Suppressor macrophage treated with lipopolysaccharide for 4 hours (primary cell): ENCODE measurements at places on chromosomes 5 and 9.

DNA sequence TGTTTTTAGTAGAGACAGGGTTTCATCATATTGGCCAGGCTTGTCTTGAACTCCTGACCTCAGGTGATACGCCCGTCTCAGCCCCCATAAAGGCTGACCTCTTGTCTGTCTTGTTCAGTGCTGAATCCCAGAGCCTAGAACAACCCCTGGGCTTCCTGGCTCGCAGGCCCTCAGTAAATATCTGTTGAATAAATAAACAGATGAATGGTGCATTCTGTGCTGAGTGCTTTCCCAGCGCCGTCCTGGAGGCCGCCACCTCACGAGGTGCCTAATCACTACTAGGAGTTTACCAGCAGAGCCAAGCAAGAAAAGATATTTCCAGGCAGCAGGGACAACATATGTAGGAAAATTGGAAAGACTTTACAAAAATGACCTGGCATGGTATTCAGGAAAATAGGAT lies 88.5 kb downstream of the SNX24 start:
- DNase-seq: no peak

GRCh38 chr9:110897943-110898342 lies 140.3 kb downstream of the LPAR1 start:
- DNase-seq: no peak

GRCh38 chr9:135522137-135522877 lies 1.1 kb downstream of the LCN1 start:
- DNase-seq: no peak

DNA sequence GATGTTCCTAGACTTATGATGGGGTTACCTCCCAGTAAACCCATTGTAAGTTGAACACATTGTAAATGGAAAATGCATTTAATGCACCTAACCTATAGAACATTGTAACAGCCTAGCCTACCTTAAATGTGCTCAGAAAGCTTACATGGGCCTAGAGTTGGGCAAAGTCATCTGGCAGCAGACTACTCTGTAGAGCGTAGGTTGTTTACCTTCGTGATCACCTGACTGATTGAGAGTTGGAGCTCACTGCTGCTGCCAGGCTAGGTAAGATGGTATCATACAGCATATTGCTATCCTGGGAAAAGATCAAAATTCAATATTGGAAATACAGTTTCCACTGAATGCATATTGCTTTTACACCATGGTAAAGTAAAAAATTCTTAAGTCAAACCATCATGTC lies 95.4 kb downstream of the HTR4 start:
- DNase-seq: no peak

DNA sequence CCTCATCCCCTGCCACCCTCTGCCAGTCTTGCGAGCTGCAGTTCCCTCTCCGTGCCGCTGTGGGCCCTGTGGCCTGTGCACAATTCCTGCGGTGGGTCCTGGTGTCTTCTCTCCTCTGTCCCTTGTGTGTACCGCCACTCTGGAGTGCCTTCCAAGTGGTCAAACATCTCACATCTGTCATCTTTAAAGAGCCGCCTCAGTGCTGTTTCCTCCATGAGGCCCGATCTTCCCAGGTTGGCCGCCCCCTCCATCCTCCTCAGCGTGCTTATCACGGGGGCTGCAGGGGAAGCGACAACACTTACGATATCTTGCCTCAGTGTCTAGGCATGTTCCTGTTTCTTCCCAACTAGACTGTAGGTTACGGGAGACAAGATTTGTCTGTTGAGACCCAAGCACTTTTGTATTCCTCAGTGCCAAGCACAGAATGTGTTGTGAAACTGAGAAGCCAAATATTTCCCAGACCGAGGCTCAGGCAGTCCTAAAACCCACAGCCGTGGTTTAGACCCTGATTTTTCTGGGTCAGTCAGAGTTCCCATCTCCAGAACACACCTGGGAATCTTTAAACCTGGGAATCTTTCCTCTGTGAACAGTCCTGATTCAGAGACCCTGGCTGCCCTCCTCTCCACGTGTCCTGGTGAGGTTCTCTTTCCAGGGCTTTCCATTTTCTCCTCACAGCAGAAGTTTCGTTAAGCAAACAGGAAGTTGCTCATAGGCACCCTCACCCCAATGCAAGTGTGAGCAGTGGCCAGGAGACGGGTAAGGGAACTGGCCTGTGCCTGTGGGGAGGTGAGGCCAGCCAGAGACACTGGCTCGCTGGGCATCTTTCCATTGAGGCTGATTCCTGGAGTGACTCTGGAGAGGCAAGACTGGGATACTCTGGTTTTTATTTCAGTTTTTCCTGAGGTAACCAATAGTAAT lies 28.8 kb downstream of the SLC46A2 start:
- DNase-seq: peak; percentile 92

DNA sequence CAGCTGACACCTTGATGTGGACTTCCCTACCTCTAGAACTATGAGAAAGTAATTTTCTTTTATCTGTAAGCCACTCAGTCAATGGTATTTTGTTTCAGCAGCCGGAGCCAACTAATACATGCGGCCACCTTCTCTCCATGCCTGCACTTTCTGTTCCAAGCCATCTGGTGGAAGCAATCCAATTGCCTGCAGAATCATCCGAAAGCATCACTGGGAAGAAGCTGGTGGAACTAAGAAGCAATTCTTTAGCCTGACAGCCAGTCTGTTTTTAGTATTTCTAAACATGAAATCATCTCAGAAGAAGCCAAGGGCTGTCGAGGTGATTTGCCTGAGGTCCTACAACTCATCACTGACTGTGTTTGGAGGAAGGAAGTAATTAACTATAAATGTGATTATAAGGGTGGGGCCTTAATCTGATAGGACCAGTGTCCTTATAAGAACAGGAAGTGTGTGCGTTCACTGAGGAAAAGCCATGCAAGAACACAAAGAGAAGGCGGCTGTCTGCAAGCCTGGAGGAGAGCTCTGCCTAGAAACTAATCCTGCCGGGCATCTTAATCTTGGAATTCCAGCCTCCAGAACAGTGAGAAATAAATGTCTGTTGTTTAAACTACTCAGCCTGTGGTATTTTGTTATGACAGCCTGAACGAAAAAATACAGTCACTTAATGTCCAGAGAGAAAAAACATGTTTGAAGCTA lies 49.1 kb downstream of the NXNL2 start:
- no peak for DNase-seq

DNA sequence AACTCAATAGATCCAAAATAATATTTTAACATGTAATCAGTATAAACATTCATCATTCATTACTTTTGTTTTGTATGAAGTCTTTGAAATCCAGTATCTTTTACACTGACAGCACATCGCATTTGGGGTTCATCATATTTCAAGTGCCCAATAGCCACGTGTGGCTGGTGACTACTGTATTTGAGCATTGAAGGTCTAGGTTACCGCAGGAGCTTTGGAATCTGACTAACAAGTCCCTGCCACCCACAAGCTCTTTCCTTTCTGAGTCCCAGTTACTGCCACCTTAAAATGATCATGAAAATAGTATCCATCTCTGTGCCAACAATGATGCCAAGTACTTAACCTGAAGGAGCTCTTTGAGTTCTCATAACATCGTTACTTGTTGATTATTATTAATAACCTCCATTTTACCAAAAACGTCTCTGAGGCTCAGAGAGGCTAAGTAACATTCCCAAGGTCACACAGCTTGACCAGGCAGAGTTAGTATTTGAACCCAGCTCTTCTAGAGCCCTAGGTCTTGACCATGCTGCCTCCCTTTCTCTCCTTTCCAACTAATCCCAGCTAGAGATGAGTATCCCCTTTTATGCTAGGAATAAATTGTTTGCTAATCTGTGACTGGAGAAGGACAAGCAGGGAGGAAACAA lies 24.2 kb downstream of the ARHGEF37 start:
- no peak for DNase-seq

- DNase-seq: no peak
Measured at GRCh38 chr5:31197183-31197582, 3.7 kb downstream of the CDH6 start.
